AG09319 (cell line): ENCODE measurements at places on chromosomes 3 and 15.

- DNase-seq = no peak
Observed at GRCh38 chr15:88472225-88472624, 4.7 kb downstream of the MRPS11 start.

- DNase-seq = no peak
Observed at GRCh38 chr15:49697121-49697520, 76.3 kb downstream of the DTWD1 start.

- DNase-seq = no peak
Observed at GRCh38 chr15:89766357-89767311, 9.5 kb upstream of the MESP2 start.

GRCh38 chr3:99895703-99896441 is 78.2 kb downstream of the CMSS1 start:
- DNase-seq = no peak

DNA sequence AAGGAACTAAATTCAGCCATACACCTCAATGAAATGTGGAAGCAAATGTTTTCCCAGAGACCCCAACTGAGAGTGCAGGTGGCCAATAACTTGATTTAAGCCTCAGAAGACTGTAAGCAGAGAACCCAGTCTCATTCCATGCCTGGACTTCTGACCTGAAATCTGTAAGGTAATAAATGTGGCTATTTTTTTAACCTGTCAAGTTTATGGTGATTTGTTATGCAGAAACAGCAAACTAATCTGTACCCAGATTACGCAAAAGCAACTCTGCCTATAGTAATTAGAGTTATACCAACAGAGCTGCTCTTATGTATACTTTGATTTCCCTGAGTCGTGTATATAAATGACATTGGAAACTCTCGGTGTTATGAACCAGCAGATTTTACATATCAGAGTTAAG is 534.0 kb upstream of the NAALADL2 start:
- no peak for DNase-seq

GRCh38 chr3:131807822-131808221 is 227.0 kb downstream of the CPNE4 start:
- no peak for DNase-seq

DNA sequence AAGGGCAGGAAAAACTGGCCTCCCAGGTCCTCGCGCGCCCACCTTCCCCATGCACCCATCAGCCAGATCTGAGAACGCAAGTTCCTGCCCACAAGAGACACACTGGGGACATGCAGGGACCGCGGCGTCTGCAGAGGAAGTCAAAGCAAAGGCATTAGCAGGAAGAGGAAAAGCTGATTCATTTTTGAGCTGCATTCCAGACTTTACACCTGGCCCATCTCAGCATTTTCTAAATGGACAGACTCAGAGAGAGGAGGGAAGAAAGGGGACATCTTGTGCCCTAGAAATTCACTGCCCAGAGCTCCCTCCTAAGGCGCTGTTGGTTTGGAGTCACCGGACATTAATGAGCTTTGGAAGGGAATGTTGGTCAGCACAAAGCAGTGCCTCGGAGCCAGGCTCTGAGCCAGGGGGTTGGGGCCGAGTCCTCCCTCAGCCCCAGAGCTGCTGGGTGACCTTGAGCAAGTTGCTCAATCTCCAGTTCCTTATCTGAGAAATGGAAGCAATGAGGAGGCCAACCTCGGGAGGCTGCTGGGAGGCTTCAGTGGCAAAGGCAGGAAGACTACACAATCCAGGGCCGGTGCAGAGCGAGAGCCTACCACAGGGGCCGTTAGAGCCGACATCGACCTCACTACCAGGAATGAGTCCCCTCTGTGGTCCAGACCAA is 150.5 kb upstream of the IQSEC1 start:
- DNase-seq = no peak

- DNase-seq = no peak
Observed at GRCh38 chr3:105368566-105369499, 2.1 kb downstream of the ALCAM start.

- no peak for DNase-seq
Observed at GRCh38 chr15:68663526-68663925, 84.7 kb downstream of the CORO2B start.

DNA sequence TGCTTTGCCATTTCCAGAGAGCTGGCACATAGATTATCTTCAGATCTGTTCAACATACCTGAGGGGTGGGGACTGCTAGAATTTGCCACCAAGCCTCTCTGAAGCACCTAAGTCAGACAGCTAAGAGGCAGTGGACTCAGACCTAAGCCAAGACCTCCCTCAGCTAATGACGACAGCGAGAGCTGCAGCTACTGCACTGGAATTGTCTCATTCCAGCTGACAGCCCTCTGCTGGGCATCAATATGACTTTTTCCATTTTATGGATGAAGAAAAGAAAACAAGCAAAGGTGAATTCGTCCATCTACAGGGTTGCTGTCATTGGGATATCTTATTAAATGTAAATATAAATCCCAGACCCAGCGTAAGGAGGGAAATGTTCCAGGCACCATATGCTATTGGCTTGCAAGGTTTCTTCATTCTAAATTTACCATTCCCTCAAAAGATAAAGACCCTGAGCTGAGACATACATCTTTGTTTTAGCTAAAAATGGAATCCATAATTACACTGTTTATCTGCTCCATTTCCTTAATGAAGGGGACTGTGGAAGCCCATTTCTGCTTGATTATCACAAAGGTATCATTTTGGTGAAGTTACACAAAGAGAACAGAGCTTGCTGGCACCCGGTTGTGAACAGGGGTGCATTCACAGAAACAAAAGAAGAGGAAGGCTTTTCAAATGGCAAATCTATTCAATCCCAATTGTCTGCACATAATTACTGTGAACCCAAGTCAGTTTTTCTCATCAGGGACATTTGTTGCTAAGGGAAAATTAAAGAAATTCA is 85.5 kb upstream of the LRTM1 start:
- no peak for DNase-seq

DNA sequence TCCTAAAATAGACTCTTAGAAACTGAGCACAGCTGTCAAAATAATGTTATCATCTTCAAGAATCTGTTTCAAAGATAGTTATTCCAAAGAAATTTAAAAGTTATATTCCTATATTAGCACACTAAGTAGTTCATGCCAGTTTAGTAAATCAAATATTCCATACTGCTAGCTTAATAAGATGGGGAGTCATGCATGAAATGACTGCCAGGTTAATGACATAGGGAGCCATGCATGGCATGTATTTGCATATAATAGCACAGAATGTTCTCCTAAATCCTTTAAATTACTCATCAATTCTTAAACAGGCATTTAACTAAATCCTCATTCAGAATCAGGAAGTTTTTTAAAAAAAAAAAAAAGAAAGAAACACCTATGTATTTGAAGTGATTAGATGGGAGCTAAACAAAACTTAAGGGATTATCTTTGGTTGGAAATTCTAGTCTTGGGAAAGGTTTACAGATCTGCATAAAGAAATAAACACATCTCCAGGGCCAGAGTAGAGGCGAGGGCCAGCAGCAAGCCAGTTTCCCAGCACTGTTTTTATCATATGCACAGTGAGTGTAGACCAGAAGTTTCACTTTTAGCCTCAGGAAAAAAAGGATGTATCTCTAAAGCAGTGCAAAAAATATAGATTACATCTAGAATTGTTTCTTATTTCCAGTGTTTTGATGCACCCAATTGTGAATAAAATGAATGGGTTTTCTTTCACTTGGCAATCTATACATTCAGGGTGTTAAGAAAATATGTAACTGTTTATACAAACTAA is 366.4 kb upstream of the AGTR1 start:
- no peak for DNase-seq

- DNase-seq = no peak
Observed at GRCh38 chr3:154242766-154243165, 81.5 kb downstream of the DHX36 start.

DNA sequence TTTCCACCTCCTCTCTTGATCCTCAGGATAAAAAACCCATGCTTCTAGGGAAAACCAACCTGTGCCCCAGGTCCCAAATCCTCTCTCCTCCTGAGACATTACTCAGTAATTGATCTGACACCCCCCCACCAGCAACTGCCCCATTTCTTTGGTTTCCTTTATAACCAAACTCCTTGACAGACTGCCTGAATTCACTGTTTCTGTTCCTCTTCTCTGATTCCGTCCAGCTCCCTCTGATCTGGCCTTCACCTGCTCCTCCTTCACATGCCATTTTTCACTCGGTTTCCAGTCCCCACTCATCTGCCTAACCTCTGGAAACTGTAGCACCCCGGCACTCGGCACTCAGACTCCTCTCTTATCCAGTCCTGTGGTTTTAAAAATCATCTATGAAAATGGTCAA is 2.1 kb downstream of the CCDC51 start:
- DNase-seq = no peak

- DNase-seq = no peak
Observed at GRCh38 chr15:69736161-69736560, 283.5 kb downstream of the RPLP1 start.

DNA sequence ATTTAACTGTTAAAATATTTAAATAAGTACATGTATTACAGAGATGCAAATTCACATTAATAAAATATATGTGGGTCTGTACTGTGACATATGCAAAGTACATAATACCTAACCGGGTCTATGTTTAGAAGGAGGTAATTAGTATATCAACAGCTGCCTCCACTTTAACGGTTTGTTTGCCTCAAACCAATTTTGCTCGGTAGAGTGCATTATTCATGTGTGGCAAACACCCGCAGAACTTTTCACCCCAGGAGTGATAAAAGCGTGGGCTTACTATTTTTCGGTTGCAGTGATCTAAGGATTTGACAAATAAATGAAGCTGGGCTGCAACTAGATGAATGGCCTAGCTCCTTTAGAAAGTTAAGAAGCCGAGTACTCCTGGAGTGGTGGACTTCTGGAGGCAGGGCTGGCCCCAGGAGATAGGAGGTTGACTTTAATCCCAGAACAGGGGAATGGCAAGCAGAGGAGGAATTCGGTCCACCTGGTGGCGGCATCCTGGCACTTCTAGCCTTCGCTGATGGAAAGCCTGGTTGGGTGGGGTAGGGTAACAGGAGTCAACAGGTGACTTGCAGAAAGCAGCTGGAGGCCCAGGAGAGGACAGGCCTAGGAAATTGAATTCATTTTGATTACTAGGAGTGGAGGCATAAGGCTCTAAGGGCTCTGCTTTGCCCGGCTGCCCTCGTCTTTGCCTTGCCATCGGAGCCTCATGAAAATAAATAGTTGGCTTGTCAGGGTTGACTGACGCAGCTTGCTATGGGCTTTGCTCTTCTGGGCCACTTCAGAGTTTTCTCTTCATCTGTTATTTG is 2.4 kb downstream of the SLCO3A1 start:
- no peak for DNase-seq

- no peak for DNase-seq
Observed at GRCh38 chr3:14237457-14237856, 58.8 kb downstream of the LSM3 start.

- DNase-seq = no peak
Observed at GRCh38 chr3:150739877-150740645, 22.9 kb downstream of the SIAH2 start.

- no peak for DNase-seq
Observed at GRCh38 chr3:196774191-196774820, 34.6 kb downstream of the PAK2 start.

- peak; percentile 56 for DNase-seq
Observed at GRCh38 chr15:49421991-49422390, 1.1 kb upstream of the FGF7 start.

- DNase-seq = peak; percentile 10
Observed at GRCh38 chr3:88957711-88958439, 149.5 kb upstream of the EPHA3 start.

DNA sequence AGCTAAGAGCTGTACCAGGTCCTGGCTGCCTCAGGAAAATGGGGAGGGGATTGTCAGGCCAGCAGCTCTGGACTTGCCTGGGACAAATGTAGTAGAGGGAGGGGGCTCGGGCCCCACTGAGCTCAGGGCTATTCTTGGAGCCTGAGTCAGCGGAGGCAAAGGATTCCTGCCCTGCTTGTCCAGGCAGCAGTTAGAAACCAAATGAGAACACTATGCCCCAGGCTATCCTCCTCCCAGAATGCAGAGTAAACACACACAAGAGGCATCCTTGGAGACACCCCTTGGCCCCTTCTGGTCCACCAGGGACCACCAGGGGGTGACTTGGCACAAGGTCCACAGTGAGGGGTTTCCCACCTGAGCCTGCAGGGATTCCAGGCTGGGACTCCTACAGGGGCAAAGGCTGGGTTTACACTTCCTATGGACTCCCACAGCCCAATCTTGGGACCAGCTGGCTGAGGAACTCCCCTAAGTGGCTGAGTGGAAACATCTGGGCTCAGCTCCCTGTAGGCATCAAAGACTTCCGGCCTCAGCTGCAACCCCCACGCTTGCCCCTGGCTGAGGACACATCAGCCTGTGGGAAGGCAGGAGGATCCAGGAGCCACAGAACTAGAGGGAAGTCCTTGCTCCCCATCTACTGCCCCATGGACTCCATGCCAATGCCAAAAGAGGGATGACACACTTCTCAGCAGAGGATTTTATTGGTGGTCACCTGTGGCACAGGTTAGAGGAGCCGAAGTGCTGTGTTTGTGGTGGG is 3.4 kb upstream of the COL7A1 start:
- peak; percentile 88 for DNase-seq

DNA sequence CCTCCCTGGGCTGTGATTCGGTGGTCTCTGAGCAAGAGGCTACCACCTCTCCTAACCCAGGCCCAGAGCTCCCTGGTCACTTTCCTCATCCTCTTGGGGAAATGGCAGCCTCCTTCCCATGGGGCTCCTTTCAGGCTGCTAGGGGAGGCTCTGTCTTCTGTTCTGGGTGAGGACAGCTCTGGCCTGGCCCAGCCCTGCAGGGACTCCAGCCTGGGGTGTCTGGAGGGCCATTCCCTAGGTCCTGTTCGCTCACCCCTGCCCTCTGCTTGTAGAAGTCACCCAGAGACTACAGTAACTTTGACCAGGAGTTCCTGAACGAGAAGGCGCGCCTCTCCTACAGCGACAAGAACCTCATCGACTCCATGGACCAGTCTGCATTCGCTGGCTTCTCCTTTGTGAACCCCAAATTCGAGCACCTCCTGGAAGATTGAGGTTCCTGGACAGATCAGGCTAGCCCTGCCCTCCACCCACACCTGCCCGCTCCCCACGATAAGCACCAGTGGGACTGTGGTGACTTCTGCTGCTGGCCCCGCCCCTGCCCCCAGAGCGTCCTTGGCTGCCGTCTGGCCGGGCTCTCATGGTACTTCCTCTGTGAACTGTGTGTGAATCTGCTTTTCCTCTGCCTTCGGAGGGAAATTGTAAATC is 30.9 kb downstream of the PRKCD start:
- DNase-seq = no peak

DNA sequence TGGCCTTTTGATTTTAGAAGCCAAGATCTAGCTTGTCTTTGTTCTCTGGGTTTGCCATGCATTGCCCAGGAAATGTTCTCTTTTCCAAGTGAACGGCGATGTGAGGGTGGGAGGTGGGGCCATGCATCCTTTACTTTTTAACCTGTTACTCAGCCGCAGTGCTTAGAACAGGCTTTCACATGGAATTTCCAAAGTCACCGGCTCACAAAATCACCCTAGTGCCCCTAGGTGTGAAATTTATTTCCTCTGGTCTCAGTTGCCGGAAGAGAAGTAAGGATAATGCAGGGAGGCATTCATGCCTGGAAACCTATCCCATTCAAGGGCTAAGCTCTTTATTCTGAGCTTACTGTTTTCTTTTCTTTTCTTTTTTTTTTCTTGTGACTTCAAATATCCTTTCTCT is 93.2 kb downstream of the CACNA2D3 start:
- no peak for DNase-seq
